Spleen (tissue), 13 donors: ENCODE measurements at places on chromosomes 4 and X. TPM values are rescaled to one million over a fixed set of nuclear protein-coding genes. Genes with fewer than 3 reads are reported as not detected.
A peak's percentile ranks its signal among the peaks of the same experiment; 100 is the strongest.

The SYNPO2 gene
- 4.2 TPM for polyA plus RNA-seq

The FGG gene
- 0.59 TPM for polyA plus RNA-seq

The TEX13C gene
- not detected for polyA plus RNA-seq

The STPG2 gene
- polyA plus RNA-seq = 0.12 TPM

The ADGRL3 gene
- polyA plus RNA-seq = 0.09 TPM

The LUZP4 gene
- not detected for polyA plus RNA-seq

The FAM133A gene
- polyA plus RNA-seq = 0.06 TPM

- DNase-seq = no peak
- H3K36me3 ChIP-seq = no peaks in the 10 kb centered on the region
- no peak overlapping the region for H3K4me3 ChIP-seq
- H3K27ac ChIP-seq = no peak overlapping the region
- no peaks in the 10 kb centered on the region for H3K4me1 ChIP-seq
These were observed 176.6 kb downstream of the VEGFC start for GRCh38 chr4:176616151-176616550.

DNA sequence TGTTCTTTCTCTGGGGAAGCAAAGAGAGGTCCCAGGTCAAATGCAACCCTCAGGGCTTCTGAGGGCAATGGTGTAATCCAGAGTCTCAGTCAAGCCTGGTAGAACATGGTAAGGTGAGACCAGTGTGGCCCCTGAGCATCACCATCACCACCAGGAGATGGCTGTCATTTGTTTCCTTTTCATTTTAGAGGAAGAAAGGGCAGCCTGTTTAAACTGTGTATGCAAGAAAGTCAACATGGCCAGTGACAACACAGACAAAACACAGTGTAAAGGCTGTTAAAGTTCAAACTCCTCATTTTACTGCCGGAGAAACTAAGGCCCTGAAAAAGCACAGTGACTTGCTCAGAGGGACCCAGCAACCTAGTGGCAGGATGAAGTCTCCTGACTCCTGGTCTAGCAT lies 2.0 kb upstream of the EDA start:
- H3K36me3 ChIP-seq = no peaks in the 10 kb centered on the region
- H3K27ac ChIP-seq = no peak overlapping the region
- H3K4me3 ChIP-seq = no peak overlapping the region

DNA sequence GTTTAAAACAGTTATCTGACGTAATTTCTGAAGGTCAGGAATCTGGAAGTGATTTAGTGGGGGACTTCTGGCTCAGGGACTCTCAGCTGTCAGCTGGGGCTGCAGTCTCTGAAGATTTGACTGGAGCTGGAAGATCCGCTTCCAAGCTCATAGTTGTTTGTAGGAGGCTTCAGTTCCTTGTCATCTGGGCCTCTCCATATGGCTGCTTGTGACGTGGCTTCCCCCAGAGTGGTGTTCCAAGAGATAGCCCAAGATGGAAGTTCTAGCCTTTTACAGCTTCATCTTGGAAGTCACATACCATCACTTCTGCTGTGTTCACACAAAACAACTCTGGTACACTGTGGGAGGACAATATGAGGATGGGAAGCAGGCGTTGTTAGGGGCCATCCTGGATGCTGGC lies 2.1 kb downstream of the MPC1L start:
- no peak overlapping the region for H3K4me3 ChIP-seq
- no peaks in the 10 kb centered on the region for H3K27me3 ChIP-seq
- peaks cover 31% of the 10 kb centered on the region for H3K36me3 ChIP-seq
- no peak for DNase-seq
- no peaks in the 10 kb centered on the region for H3K4me1 ChIP-seq

DNA sequence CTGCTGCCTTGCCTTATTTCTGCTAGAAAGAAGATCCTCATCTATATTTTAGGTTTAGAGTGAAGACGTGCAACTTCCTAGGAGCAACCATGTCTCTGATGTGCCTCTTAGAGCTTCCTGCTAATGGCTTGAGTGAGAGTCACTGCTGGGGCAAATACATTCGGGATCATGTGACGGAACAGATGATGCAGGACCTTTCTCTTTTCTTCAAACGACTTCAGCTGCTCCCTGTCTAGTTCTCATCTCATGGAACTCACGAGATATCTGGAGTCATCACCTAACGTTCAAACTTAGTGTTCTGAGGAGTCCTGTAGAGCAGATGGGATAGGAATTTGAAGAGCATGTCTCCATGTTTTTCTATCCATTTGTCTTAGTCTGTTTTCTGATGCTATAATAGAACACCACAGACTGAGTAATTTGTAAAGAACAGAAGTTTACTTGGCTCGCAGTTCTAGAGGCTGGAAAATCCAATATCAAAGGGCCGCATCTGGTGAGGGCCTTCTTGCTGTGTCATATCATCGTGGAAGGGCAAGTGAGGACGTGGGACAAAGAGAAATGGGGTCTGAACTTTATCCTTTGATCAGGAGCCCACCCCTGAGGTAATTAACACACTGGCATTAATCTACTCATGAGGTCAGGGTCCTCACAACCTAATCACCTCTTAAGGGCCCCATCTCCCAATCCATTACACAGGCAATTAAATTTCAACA lies 43.5 kb upstream of the SCRG1 start:
- no peaks in the 10 kb centered on the region for H3K36me3 ChIP-seq
- H3K27ac ChIP-seq = no peak overlapping the region
- no peak for DNase-seq
- H3K4me3 ChIP-seq = no peak overlapping the region
- H3K4me1 ChIP-seq = no peaks in the 10 kb centered on the region

DNA sequence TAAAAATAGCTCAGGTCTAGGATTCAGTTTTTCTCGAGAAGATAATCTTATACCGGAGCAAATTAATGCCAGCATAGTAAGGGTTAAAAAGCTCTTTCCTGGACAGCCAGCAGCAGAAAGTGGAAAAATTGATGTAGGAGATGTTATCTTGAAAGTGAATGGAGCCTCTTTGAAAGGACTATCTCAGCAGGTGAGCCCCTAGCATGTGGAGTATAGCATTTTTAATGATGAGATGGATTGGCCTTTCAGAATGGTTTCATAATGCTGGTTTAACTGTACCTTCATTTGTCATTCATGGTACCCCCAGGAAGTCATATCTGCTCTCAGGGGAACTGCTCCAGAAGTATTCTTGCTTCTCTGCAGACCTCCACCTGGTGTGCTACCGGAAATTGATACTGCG lies 79.4 kb downstream of the SLC10A6 start:
- H3K27me3 ChIP-seq = no peaks in the 10 kb centered on the region
- DNase-seq = no peak
- no peaks in the 10 kb centered on the region for H3K4me1 ChIP-seq
- H3K4me3 ChIP-seq = no peak overlapping the region
- H3K27ac ChIP-seq = no peak overlapping the region

DNA sequence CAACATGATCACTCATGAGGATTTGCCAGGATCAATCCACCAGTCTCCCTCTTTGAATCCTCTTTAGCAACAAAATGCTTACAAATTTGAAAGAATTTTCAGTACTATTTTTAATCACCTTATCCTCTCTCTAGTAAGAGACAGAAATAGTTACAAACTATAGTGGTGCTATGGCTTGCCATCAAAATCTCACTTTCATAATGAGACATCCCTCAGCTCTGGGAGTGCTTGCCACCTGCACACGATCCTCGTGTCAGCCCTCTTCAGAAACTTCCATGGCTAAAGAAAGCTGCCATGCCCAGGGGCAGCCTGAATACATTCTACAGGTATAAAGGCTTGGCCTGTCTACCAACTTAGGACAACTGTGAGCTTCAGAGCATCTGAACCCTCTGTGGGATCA lies 5.1 kb upstream of the DHX15 start:
- no peak for DNase-seq
- H3K27me3 ChIP-seq = no peaks in the 10 kb centered on the region
- no peak overlapping the region for H3K27ac ChIP-seq
- no peaks in the 10 kb centered on the region for H3K36me3 ChIP-seq
- no peak overlapping the region for H3K4me3 ChIP-seq

GRCh38 chr4:130071746-130072145 lies 975.8 kb downstream of the C4orf33 start:
- H3K36me3 ChIP-seq = no peaks in the 10 kb centered on the region
- no peak for DNase-seq
- H3K4me1 ChIP-seq = no peaks in the 10 kb centered on the region
- no peaks in the 10 kb centered on the region for H3K27me3 ChIP-seq

GRCh38 chr4:24727390-24728224 lies 67.8 kb upstream of the SOD3 start:
- no peak overlapping the region for H3K4me3 ChIP-seq
- H3K27ac ChIP-seq = no peak overlapping the region
- no peaks in the 10 kb centered on the region for H3K36me3 ChIP-seq
- H3K27me3 ChIP-seq = no peaks in the 10 kb centered on the region
- no peak for DNase-seq

GRCh38 chr4:2412534-2412884 lies 5.9 kb downstream of the ZFYVE28 start:
- H3K4me3 ChIP-seq = peak overlapping the region; percentile 35
- peaks cover 48% of the 10 kb centered on the region for H3K4me1 ChIP-seq
- peak; percentile 49 for DNase-seq
- H3K27me3 ChIP-seq = no peaks in the 10 kb centered on the region

- H3K27me3 ChIP-seq = no peaks in the 10 kb centered on the region
- no peaks in the 10 kb centered on the region for H3K36me3 ChIP-seq
- H3K4me3 ChIP-seq = no peak overlapping the region
- no peaks in the 10 kb centered on the region for H3K4me1 ChIP-seq
These were observed 8.9 kb upstream of the PHKA2 start for GRCh38 chrX:18992829-18993228.

GRCh38 chrX:68703369-68703768 lies 55.9 kb downstream of the STARD8 start:
- H3K4me1 ChIP-seq = peaks cover 46% of the 10 kb centered on the region
- H3K4me3 ChIP-seq = no peak overlapping the region
- no peaks in the 10 kb centered on the region for H3K27me3 ChIP-seq
- H3K36me3 ChIP-seq = no peaks in the 10 kb centered on the region

DNA sequence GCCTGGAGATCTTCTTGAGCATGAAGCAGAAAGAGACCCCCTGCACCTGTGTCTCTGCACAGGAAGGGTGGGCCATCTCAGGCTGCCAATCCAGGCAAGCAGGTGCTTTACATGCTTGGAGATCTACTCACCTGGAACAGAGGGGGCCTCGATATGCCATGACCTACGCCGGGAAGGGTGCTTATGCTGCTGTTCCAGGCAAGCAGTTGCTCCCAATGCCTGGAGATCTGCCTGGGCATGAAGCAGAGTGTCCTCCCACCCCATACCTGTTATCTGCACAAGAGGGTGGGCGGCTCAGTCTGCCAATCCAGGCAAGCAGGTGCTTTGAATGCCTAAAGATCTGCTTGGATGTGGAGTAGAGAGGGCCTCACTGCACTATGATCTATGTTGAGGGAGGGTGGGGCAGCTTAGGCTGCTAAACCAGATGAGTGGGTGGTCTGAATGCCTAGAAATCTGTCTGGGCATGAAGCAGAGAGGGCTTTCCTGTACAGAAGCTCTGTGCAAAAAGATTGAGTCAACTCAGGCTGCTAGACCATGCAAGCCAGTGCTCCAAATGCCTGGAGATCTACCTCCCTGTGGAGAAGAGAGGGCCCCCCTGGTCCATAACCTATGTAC lies 104.5 kb upstream of the QRFPR start:
- H3K27me3 ChIP-seq = no peaks in the 10 kb centered on the region
- H3K27ac ChIP-seq = no peak overlapping the region
- H3K36me3 ChIP-seq = no peaks in the 10 kb centered on the region
- DNase-seq = peak; percentile 51
- H3K4me3 ChIP-seq = no peak overlapping the region

- H3K4me3 ChIP-seq = no peak overlapping the region
- no peak for DNase-seq
- no peaks in the 10 kb centered on the region for H3K36me3 ChIP-seq
These were observed 2.4 kb downstream of the CXXC4 start for GRCh38 chr4:104492183-104492771.

GRCh38 chrX:73940893-73941470 lies 363.0 kb upstream of the ZCCHC13 start:
- H3K4me1 ChIP-seq = peaks cover 17% of the 10 kb centered on the region
- H3K4me3 ChIP-seq = no peak overlapping the region
- no peak for DNase-seq
- no peaks in the 10 kb centered on the region for H3K27me3 ChIP-seq

GRCh38 chr4:78845472-78845871 lies 69.3 kb downstream of the BMP2K start:
- peak overlapping the region; percentile 6 for H3K27ac ChIP-seq
- no peaks in the 10 kb centered on the region for H3K27me3 ChIP-seq
- peaks cover 17% of the 10 kb centered on the region for H3K4me1 ChIP-seq
- no peak overlapping the region for H3K4me3 ChIP-seq
- no peak for DNase-seq

GRCh38 chr4:79370026-79370425 lies 38.0 kb downstream of the GK2 start:
- H3K4me1 ChIP-seq = no peaks in the 10 kb centered on the region
- no peak overlapping the region for H3K27ac ChIP-seq
- H3K36me3 ChIP-seq = no peaks in the 10 kb centered on the region
- no peak for DNase-seq
- no peaks in the 10 kb centered on the region for H3K27me3 ChIP-seq

GRCh38 chr4:70182517-70183167 lies 12.9 kb upstream of the ODAM start:
- H3K4me3 ChIP-seq = no peak overlapping the region
- no peak for DNase-seq
- no peaks in the 10 kb centered on the region for H3K27me3 ChIP-seq
- no peaks in the 10 kb centered on the region for H3K36me3 ChIP-seq
- H3K4me1 ChIP-seq = no peaks in the 10 kb centered on the region

DNA sequence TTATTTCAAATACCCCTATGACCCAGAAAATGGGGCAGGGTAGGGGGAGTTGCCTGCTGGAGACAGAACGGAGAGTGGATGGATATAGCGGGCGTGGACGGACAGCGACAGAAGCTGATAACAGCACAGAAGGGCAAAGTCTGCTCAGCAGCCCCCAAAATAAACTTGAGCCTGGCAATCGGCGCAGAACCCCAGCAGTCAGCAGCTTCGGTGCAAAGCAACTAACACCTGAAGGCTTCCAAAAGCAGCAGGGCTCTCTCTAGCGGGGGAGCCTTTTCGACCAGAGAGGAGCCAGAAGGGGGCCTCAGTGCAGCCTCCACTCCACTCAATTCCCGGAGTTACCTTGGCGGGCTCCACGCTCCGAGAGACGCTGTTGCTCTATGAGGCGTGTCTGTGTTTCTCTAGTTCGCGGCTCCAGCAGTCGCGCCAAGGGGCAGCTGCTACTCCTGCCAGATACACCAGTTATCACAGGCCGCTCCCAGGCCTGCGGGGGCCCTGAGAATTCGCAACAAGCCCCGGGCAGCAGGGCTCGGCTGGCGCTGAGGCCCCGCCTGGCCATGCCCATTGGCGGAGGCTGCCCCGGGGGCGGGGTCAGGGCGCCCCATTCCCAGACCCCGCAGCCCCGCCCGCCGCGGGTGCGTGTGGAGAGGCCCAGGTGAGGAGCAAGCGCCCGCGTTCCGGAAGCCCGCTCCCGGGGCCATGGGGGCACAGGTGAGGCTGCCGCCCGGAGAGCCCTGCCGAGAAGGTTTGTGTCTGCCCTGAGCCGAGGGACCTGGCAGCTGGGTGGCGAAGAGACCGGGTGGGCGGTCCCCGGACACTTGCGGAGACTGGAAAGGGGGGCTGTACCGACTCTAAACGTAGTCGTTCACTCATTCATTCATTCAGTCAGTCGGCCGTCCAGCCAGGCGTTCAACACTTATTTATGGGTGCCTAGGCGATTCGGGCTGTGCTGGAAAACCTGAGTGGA lies at the start of the genes CNGA1 and NIPAL1:
CNGA1 (minus strand) TSS at position 541 of the 967 bp plus-strand sequence. CDS start 63,992 bp downstream, outside the sequence.
NIPAL1 (plus strand) TSS at position 632 of the 967 bp plus-strand sequence; CDS start at position 700, 68 bp downstream.
- peaks cover 23% of the 10 kb centered on the region for H3K4me1 ChIP-seq
- DNase-seq = peak; percentile 91
- H3K4me3 ChIP-seq = peak within 1 kb of the TSS; percentile 74
- no peaks in the 10 kb centered on the region for H3K36me3 ChIP-seq
- no peak within 1 kb of the TSS for H3K27ac ChIP-seq
- H3K27me3 ChIP-seq = peaks cover 11% of the 10 kb centered on the region
